Endothelial cell of umbilical vein (primary cell): ENCODE measurements at places on chromosomes 7 and 10. TPM values are rescaled to one million over a fixed set of nuclear protein-coding genes. Genes with fewer than 3 reads are reported as not detected.

The PYROXD2 gene
- total RNA-seq, result 7.0 TPM in 2 replicates

The GPR15LG gene
- total RNA-seq, result not detected in 2 replicates

The RPS24 gene
- 1,446 and 1,480 TPM in 2 replicates for total RNA-seq

The NUTM2D gene
- total RNA-seq, result 1.3 and 1.6 TPM in 2 replicates

The ITPRID1 gene
- not detected in 2 replicates for total RNA-seq

The ALOX5 gene
- total RNA-seq, result not detected in 2 replicates

The EVX1 gene
- total RNA-seq, result not detected in 2 replicates

The SVOPL gene
- not detected in 2 replicates for total RNA-seq

The PTPN20 gene
- total RNA-seq, result 0.27 and 0.39 TPM in 2 replicates

The LLCFC1 gene
- not detected in 2 replicates for total RNA-seq

The DNAJC12 gene
- total RNA-seq, result 1.0 and 2.4 TPM in 2 replicates

The GBX1 gene
- not detected in 2 replicates for total RNA-seq

The CTAGE8 gene
- 0.30 and 0.49 TPM in 2 replicates for total RNA-seq

The PNLIPRP1 gene
- total RNA-seq, result not detected in 2 replicates

The PARD3 gene
- 20.2 and 24.1 TPM in 2 replicates for total RNA-seq

The ARMH3 gene
- 16.6 and 17.6 TPM in 2 replicates for total RNA-seq

The UNCX gene
- not detected in 2 replicates for total RNA-seq

The OR9A2 gene
- not detected in 2 replicates for total RNA-seq

The FAM25G gene
- not detected in 2 replicates for total RNA-seq

The MKX gene
- not detected in 2 replicates for total RNA-seq

The URGCP gene
- total RNA-seq, result 25.3 and 26.8 TPM in 2 replicates

The ZNF107 gene
- 5.6 and 5.8 TPM in 2 replicates for total RNA-seq

The CALHM3 gene
- total RNA-seq, result not detected in 2 replicates

The SEMA3E gene
- not detected in 2 replicates for total RNA-seq

The GPNMB gene
- 0.33 and 0.35 TPM in 2 replicates for total RNA-seq

The OR2A12 gene
- total RNA-seq, result not detected in 2 replicates

The IFIT1B gene
- total RNA-seq, result not detected in 2 replicates

The FGF8 gene
- total RNA-seq, result 0.39 and 0.44 TPM in 2 replicates

The C7orf33 gene
- not detected in 2 replicates for total RNA-seq

The CNPY4 gene
- 18.0 and 33.7 TPM in 2 replicates for total RNA-seq

The CHRM2 gene
- total RNA-seq, result not detected in 2 replicates

The NPC1L1 gene
- not detected in 2 replicates for total RNA-seq

The CHST15 gene
- total RNA-seq, result 23.1 and 29.2 TPM in 2 replicates

The ICA1 gene
- 39.7 and 47.1 TPM in 2 replicates for total RNA-seq

The LAMB4 gene
- total RNA-seq, result 0.20 and 0.72 TPM in 2 replicates

The MYO3A gene
- not detected in 2 replicates for total RNA-seq

The VAX1 gene
- not detected in 2 replicates for total RNA-seq

The VSIR gene
- total RNA-seq, result 4.9 and 5.1 TPM in 2 replicates

The CPA5 gene
- not detected in 2 replicates for total RNA-seq

The SPDYE1 gene
- total RNA-seq, result 0.12 TPM in 1 of 2 replicates, not detected in the other

The CYP2E1 gene
- not detected in 2 replicates for total RNA-seq

The FRMPD2 gene
- 0.42 and 0.97 TPM in 2 replicates for total RNA-seq

The CNOT4 gene
- 20.9 and 21.7 TPM in 2 replicates for total RNA-seq

The EFCAB10 gene
- total RNA-seq, result not detected in 2 replicates

The ACSL5 gene
- 0.76 and 2.1 TPM in 2 replicates for total RNA-seq

The HTR7 gene
- 0.09 and 0.22 TPM in 2 replicates for total RNA-seq

The HABP2 gene
- not detected in 2 replicates for total RNA-seq

The ANAPC16 gene
- total RNA-seq, result 44.2 and 44.4 TPM in 2 replicates

The PLXDC2 gene
- 0.53 and 1.2 TPM in 2 replicates for total RNA-seq

The FFAR4 gene
- total RNA-seq, result not detected in 2 replicates

The CPN1 gene
- not detected in 2 replicates for total RNA-seq

The MCM10 gene
- total RNA-seq, result 28.7 and 31.6 TPM in 2 replicates

The GNAT3 gene
- not detected in 2 replicates for total RNA-seq

The NSMCE4A gene
- 51.0 and 52.0 TPM in 2 replicates for total RNA-seq

The CPA2 gene
- not detected in 2 replicates for total RNA-seq

The MBL2 gene
- not detected in 2 replicates for total RNA-seq
